Renal cortical epithelial cell (primary cell): ENCODE measurements at places on chromosomes 13 and 19. TPM values are rescaled to one million over a fixed set of nuclear protein-coding genes. Genes with fewer than 3 reads are reported as not detected.

Gene PPP1R13L
- 10.9 and 32.8 TPM in 2 replicates for total RNA-seq

DNA sequence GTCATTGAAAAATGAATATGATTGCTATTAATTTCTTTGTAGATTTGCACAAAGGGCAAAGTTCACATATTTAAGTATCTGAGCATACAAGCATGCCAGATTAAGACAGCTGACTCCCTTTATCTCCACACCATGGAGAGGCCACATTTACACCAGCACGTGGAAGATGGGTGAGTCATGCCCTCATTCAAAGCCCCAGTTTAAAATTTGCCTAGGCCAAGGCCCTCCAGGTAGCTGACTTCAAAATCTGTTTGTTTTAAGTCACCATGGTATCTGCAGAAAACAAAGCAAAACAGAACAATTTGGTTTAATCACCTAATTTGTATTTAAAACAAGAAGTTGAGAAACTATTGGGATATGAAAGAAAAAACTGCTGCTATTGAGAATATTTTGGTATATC lies 109.2 kb downstream of the ESD start:
- DNase-seq: peak; percentile 91

Gene TNFSF9
- total RNA-seq: 7.4 and 30.9 TPM in 2 replicates

- DNase-seq: no peak
Measured at GRCh38 chr19:50475101-50475568, 1.2 kb upstream of the EMC10 start.

Gene MRPL34
- total RNA-seq: 54.2 and 57.8 TPM in 2 replicates

DNA sequence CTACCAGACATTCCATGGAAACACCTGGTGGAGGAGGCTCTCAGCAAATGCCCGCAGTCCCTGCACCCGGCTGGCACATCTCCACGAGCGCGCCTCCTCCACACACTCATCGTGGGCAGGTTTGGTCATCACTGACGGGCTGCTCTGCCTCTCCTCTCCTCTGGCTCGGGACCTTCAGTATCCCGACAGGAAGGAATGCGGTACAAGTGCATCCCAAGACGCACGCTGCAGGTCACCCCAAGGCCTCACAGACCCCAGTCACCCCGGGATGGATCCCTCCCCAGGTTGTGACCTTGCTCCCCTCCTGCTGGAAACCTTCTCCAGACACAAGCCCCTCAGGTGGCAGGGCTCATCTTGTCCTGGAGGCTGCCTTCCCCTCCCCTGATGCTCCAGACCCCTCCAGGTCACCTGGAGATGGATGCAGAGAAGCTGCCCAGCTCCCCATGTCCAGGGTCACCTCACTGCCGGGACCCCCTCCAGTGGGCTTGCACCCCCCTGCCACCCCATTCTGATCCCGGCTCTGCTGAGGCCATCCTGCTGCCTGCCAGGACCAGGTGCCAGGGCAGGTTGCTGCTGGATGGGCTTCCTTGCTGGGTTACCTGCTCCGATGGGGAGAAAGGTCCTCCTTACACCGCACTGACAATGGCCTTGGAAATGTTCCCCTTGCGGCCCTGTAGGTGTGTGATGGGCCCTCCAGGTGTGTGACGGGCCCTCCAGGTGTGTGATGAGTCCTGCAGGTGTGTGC lies 29.9 kb downstream of the C13orf46 start:
- no peak for DNase-seq

- peak; percentile 96 for DNase-seq
Measured at GRCh38 chr13:104571161-104571892, 1505.1 kb upstream of the SLC10A2 start.

DNA sequence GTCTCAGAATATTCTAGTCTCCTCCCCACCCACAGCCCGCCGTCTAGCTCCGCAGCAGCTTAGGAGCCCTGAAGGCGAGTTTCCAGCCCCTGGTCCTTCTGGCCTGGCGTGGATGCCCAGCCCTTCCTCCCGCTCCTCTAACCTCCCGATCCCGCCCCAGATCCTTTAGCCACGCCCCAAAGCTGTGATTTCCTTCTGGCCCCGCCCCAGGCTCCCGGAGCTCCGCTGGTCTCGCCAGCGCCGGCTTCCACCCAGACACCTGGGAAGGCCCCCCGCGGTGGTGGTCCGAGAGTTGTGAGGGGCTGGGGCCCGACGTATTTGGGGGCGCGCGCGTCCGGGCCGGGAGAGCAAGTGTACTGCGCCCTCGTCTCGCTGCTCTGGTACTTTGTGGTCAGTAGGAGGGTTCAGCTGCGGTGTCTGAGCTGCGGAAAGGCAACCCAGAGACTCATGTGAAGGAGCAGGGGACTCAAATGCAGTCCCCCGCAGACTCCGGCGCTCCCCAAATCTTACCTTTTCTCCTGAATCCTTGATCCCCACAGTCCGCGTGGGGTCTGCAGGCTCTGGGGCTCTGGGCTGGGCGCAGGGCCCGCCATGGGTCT lies at the start of gene CGB7:
Gene CGB7, minus strand, starts transcription at position 114 of the 599 bp plus-strand sequence. CDS start 2,374 bp downstream, outside the sequence.
- peak; percentile 34 for DNase-seq

DNA sequence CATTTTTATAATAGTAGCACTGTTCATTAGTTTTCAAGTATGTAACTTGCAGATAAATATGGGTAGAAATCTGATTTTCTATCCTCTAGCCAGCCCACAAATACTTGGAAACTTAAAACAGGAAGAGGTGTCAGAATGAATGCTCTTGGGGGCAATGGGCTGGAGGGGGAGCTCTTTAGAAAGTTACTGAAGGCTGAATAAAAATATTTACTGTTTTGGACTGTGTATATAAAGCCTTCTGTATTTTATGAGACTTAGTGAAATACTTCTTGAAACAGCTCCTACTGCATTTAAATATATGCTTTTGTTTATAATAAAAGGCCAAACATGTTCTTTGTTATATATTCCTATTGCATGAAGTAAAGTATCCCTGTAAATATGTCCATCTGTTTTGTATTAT lies 138.8 kb downstream of the RGCC start:
- no peak for DNase-seq

GRCh38 chr13:99379856-99380801 lies 72.9 kb upstream of the GPR183 start:
- no peak for DNase-seq

Gene IGFL3
- not detected in 2 replicates for total RNA-seq

DNA sequence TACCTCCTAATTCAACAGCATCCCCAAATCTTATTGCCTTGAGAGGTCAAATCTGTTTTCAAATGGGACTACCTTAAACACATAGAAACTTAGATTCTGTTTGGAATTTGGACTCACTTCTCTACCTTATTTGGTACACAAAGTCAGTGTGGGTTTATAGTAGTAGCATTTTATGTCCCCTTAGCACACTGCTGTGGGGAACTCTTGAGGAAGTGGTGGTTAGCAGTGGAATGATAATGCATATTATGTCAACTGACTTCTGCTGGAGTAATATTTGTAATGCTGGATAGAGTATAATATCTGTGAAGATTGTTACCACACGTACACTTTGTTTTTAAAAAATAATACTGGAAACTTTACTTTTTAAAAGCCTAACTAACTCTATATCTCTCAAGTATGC lies 386.3 kb downstream of the NDFIP2 start:
- DNase-seq: no peak

- DNase-seq: no peak
Measured at GRCh38 chr13:21895779-21896178, 224.9 kb downstream of the FGF9 start.

- no peak for DNase-seq
Measured at GRCh38 chr19:30107251-30107650, 165.2 kb downstream of the URI1 start.

Gene RXFP2
- total RNA-seq: not detected in 2 replicates

- no peak for DNase-seq
Measured at GRCh38 chr13:46184277-46184699, 2.3 kb upstream of the LCP1 start.

DNA sequence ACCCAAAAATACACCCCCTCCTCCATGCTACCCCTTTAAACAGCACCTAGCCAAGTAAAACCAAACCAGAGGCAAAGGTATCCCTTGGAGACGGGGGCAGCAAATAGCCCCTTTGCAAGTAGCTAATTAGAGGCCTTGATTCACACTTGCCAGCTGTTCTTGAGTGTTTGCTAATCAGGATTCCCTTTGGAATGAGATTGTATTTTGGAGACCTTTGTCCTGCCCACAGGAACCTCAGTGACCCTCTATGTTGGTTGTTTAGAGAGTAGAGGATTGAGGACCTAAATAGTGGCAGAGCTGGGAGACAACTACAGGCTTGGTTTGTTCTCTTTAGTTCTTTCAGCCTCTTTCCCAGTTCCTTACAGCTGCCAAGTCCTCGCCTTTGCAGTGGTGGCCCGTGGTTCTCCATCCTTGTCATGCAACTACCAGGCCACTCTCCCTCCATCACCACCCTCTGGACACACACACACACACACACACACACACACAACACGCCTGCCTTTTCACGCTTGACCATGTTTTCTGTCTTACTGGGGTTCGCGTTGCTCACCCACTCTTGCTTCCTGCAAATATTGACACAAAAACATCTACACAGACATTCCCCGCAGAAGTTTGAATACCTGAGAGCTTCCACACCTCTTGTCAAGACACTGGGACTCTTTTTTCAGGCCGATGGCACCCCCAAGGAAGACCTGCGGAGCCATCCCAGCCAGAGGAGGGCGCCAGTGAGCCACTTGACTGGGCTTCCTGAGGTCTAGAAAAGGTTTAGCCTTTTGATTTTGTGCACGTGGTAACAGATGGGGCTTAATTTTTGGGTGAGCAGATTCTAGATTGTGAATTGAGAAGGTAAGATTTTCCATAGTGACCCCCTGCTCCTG lies 80.0 kb upstream of the GPR183 start:
- DNase-seq: no peak

GRCh38 chr19:55546822-55547614 lies 1.7 kb upstream of the SBK3 start:
- no peak for DNase-seq

DNA sequence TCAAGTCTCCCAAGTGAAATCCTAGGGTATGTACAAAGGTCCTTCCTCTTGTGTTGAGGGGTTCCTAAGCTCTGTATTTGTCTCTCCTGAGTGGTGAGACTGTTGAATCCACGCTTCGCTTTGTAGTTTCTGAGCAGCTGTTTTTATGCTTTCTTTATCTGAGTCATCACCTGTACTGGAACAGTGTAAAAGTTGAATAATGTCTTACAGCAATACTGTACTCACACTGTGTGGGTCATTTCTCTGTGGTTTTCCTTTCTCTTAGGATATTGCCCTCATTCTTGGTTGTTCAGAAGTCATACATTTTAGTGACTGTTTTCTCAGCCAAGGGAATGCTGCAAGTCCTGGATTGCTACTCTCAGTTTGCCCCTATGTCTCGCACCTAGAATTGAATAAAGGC lies 1596.6 kb downstream of the SLITRK5 start:
- DNase-seq: peak; percentile 43

- DNase-seq: no peak
Measured at GRCh38 chr19:50695251-50696093, 24.1 kb downstream of the SHANK1 start.

DNA sequence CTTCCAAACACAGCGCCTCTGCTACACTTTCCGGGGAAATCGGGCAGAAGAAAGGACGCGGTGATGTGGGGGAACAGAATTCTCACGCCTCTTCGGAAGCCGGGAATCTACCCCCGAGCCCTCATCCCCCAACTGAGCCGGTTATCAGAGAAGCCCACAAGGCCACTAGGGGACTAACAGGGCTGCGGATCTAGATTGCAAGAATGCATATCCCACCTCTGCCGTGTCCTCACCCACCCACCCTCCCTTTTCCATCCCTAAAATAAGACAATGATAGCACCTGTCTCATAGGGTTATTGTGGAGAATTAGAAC lies 1.1 kb downstream of the IGFLR1 start:
- DNase-seq: no peak

Gene PRTN3
- not detected in 2 replicates for total RNA-seq

DNA sequence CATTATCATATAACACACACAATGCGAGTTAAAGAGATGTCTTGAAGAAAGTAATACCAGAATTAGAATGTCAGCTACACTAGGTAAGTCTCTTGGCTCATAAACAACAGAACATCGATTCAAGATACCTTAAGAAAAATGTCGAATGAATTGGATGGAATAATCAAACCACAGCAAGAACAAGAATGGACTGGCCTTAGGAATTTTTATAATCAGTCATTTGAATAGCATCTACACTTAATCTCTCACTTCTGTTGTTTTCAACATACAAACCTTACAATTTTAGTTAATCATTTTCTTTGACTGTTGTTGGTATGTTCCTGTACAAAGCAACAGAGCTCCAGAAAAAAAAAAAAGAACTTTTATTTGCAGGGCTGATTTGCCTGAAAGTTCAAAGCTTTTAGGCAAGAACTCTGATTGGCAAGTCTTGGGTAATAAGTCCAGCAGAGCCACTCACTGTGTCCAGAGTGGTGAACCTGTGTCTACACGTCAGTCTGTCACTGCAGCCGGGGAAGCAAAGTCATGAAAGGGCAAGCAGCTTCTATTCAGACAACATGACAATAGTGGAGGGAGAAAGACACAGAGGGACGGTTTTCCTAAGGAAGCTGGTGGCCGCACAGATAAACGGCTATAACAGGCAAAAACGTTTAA lies 1026.1 kb upstream of the MIR17HG start:
- DNase-seq: peak; percentile 89

DNA sequence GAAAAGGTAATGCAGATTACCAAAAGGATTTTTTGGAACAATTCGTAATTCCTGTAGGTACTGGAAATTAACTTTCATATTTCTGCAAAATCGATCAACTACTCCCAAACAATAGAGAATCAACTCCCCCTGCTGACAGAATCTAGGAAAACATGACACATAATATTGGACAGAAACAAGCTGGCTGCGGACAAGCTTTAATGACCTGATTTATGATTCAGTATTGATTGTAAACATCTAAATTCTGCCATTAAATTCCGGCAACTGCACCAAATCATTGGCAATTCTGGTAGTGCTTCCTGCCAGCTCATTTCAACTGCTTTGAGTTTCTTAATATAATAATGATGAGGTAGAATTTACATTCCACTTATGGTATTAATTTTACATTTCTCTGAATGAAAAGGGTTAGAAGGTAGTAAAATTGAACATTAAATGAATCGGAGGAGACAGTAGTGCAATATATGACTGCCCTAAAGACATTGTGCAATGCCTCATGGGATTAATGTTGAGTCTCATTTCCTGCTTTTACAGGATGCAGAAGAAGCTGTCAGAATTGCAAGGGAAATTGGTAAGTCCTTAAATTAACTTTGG lies 146.5 kb downstream of the PCCA start:
- peak; percentile 65 for DNase-seq
